ENCODE measurements at places on chromosomes 6 and 20. TPM values are rescaled to one million over a fixed set of nuclear protein-coding genes. Genes with fewer than 3 reads are reported as not detected.

The MYB gene
- 0.22 TPM for polyA plus RNA-seq

The C4B gene
- 207 TPM for polyA plus RNA-seq

The RAET1G gene
- 1.2 TPM for polyA plus RNA-seq

The GGT7 gene
- polyA plus RNA-seq: 8.1 TPM

The AURKA gene
- polyA plus RNA-seq: 1.3 TPM

The PRDM13 gene
- polyA plus RNA-seq: 0.02 TPM

The SYCP2 gene
- 1.2 TPM for polyA plus RNA-seq

The VSX1 gene
- 0.24 TPM for polyA plus RNA-seq

The SPATA25 gene
- polyA plus RNA-seq: 1.1 TPM

The BHLHE23 gene
- polyA plus RNA-seq: not detected

The HSPA12B gene
- 31.8 TPM for polyA plus RNA-seq

The ALDH8A1 gene
- 0.56 TPM for polyA plus RNA-seq

The SIRPD gene
- polyA plus RNA-seq: not detected

The OOEP gene
- polyA plus RNA-seq: 0.27 TPM

The GSTA5 gene
- not detected for polyA plus RNA-seq

The C20orf204 gene
- polyA plus RNA-seq: 0.56 TPM

The MATN4 gene
- polyA plus RNA-seq: not detected

The PPP1R14C gene
- polyA plus RNA-seq: not detected

The WFDC5 gene
- polyA plus RNA-seq: not detected

The GSTA2 gene
- 85.8 TPM for polyA plus RNA-seq

The SH3BGRL2 gene
- polyA plus RNA-seq: 5.4 TPM
